Effector memory CD4-positive, alpha-beta T cell (primary cell): ENCODE measurements at places on chromosomes 13 and 19.

DNA sequence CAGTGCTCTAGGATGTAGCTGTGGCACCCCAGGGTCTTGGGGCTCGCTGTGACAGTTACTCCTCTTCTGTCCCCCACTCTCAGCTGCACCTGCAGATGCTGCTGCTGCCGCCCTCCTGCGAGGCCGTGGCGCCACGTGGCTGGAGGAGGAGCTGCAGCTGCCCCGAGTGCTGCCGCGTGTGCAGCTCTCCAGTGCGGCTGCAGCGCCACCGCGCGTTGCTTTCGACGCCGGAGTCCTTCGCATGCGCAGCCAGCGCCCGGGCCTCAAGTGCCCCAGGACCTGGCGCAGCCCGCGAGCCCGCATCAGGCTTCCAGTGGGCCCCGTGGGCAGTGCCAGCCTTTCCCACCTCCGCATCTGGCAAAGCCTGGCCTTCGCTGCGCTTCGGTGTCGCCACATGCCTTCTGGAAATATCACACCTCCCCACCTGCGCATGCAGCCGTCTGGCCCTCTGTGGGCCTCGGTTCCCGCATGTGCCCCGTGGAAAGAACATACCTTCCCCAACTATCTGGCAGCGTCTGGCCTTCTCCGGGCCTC, 692 bp upstream of the ZNF580 start:
- DNase-seq, result peak; percentile 55

GRCh38 chr13:99419591-99420243, 81.6 kb upstream of the TM9SF2 start:
- no peak for DNase-seq

- DNase-seq, result no peak
Measured at GRCh38 chr19:44371815-44372480, 15.5 kb upstream of the ZNF112 start.

- no peak for DNase-seq
Measured at GRCh38 chr19:54473071-54473891, at the start of gene CDC42EP5. TSS of gene CDC42EP5 (minus strand) at chr19:54473296. CDS start at chr19:54465547, 7,749 bp downstream.

- DNase-seq, result no peak
Measured at GRCh38 chr13:103101901-103102300, 35.7 kb upstream of the SLC10A2 start.

- no peak for DNase-seq
Measured at GRCh38 chr13:95552539-95553441, at the start of gene CLDN10. TSS of gene CLDN10 (plus strand) at chr13:95552720. CDS start at chr13:95552754, 34 bp downstream.

GRCh38 chr13:45510672-45511071, 45.9 kb downstream of the COG3 start:
- no peak for DNase-seq

DNA sequence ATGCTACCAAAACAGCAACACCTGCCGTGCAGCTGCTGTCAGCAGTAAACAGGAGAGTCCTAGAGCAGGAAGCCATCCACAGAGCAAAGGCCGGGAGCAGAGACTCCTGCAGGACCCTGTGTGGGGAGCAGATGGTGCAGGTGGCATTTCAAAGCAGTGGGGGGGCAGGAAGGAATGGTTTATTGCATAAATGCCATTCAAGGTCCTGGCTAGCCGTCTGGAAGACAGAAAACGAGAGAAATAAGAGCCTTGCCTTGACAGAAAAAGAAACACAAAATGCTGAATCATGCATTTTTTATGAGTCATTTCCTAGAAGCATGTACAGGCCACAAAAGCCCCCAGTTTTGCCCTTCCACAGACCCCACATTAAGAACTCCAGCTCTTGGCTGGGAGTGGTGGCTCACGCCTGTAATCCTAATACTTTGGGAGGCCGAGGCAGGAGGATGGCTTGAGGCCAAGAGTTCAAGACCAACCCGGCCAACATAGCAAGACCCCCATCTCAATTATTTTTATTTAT, 5.4 kb downstream of the RSPH6A start:
- DNase-seq, result no peak

- peak; percentile 38 for DNase-seq
Measured at GRCh38 chr19:16417660-16418596, 53.8 kb downstream of the EPS15L1 start.

- no peak for DNase-seq
Measured at GRCh38 chr13:31022288-31022895, 89.9 kb downstream of the TEX26 start.

DNA sequence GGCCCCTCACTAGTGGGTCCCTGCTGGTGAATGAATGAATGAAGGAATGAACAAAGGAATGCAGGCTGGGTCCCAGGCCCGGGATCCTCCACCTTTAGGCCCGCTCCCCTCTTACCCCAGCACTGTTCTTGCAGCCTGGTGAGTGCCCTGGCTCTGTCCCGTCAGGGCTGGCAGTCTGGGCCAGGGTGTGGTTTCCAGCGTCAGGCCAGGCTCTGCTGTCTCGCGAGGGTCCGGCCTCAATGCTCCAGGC, 317 bp downstream of the LYL1 start:
- DNase-seq, result no peak

DNA sequence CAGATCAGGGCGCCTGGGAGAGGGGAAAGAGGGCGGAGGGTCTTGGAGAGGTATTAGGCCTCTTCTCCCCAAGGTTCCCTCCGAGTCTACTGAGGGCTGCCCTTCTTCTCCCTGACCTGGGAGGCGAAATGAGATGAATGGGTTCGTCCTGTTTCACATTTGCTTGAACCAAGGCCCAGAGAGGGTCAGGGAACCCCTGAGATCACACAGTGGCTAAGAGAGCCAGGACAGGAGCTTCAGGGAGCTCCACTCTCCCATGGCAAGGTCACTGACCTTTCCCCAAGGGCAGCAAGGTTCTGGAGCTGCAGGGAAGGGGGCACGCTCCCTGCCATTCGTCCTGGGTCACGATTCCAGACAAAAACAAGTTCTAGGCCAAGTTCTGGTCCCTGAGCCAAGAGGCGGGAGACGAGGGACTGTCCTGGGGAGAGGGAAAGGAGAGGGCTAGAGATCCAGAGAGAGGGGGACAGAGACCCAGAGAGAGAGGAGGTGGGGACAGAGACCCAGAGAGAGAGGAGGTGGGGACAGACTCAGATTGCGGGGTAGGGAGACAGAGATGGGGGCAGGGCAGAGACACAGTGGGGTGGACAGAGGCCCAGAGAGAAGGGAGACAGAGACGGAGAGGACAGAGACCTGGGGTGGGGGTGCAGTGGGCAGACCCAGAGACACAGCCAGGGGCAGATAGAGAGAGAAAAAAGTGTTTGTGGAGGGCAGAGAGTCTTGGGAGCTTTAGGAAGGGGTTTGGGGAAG, 541 bp downstream of the ASPDH start:
- no peak for DNase-seq

DNA sequence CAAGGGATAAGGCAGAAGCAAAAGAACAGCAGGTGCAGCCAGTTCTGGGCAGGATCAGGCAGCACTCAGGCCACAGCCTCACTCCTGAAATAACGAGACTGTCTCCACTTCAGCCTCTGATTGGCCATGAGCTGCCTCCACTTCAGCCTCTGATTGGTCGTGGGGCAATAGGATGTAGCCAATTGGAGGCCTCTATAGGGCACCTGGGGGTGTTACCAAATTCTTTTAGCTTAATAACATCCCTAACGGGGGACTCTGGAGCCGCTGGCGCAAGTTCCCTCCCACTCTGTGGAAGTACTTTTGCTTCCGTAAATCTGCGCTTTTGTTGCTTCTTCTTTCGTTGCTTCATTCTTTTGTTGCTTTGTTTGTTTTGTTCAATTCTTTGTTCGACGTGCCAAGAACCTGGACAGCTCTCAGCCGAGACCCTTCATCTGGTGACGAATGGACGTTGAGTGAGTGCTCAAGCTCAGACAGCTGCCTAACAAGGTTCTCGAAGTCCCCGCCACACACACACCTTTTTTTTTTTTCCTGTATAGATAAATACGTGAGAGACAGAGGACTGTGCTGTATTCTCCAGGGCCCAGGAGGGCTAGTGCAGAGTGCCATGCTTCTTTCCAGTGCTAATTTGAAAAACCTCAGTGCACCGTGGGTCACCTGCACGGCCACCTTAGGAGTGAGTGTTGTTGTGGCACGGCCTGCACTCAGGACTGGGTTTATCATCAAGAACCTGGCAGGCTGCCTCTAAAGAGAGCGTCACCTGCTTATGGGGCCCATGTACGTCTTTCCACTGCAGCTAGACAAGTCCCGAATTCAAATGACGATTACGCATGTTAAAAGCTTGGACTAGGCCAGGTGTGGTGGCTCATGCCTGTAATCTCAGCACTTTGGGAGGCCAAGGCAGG, 32.0 kb upstream of the TUBGCP3 start:
- DNase-seq, result no peak

- no peak for DNase-seq
Measured at GRCh38 chr13:40350283-40350992, 316.0 kb downstream of the FOXO1 start.

GRCh38 chr13:111011899-111012298, 97.0 kb upstream of the ANKRD10 start:
- no peak for DNase-seq

DNA sequence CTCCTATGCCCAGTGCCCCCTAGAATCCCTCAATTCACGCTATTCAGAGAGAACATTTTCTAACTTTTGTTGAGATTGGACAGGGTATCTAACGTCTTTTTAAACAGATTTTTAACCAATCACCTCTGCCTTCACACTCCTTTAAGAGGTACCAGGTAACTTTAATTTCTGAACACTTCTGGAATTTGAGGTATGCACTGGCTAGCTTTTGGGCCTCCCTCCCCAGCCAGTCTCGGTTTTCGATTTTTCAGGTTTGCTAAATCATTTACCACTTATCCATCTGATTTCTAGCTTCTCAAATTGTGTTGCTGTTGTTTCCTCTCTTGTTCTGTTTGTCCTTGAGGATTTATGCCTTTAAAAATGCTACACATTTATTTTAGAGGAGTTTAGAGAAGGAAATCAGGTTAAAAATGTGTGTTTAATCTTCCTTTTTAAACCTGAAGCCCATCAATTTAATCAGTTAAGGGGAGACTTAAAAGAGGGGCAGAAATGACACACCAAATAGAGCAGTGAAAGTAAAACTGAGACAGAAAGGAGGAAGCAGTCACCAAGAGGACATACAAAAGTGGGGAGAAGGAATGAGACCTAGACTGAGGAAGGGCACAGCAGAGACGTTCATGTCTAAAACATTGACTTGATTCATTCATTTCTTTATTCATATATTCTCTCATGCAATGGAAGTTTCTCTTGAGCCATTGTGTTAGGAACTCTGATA, 139.6 kb upstream of the HTR2A start:
- no peak for DNase-seq

- no peak for DNase-seq
Measured at GRCh38 chr13:43979492-43979891, 99.8 kb downstream of the LACC1 start.

GRCh38 chr13:73038064-73038463, 20.7 kb upstream of the KLF5 start:
- DNase-seq, result no peak

DNA sequence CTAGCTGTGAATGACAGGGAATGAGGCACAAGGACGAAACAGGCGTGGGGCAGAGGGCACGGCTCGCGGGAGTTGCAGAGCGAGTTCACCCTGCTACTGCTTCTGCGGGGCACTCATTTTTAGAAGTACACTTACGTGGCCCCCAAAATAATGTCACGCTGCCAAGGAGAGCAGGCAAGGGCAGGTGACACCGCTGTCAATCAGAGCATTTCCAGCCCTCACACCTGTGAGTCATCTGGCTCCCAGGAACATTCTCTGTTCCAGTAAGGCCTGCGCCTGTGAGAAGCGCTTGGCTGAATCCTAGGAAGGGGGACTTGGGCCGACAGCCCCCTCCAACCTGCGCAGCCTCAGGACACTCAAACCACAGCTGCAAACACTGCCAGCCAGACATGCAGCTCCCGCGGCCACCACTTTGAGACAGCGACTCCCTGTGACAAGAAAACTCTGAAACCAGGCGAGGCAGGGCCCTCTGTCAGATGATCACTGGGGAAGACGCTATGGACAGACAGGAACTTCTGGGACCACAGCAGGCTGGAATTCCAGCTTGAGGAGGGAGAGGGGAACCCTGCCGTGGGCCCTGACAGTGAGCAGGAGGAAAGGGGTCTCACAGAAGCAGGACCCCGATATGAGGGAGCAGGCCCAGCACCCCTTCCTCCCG, 12.7 kb downstream of the DOT1L start:
- no peak for DNase-seq

- DNase-seq, result no peak
Measured at GRCh38 chr13:74743992-74744391, 609.8 kb upstream of the KLF12 start.

GRCh38 chr13:75327135-75327510, 154.8 kb downstream of the TBC1D4 start:
- no peak for DNase-seq

- DNase-seq, result no peak
Measured at GRCh38 chr13:72201726-72202125, 334.7 kb upstream of the DACH1 start.

DNA sequence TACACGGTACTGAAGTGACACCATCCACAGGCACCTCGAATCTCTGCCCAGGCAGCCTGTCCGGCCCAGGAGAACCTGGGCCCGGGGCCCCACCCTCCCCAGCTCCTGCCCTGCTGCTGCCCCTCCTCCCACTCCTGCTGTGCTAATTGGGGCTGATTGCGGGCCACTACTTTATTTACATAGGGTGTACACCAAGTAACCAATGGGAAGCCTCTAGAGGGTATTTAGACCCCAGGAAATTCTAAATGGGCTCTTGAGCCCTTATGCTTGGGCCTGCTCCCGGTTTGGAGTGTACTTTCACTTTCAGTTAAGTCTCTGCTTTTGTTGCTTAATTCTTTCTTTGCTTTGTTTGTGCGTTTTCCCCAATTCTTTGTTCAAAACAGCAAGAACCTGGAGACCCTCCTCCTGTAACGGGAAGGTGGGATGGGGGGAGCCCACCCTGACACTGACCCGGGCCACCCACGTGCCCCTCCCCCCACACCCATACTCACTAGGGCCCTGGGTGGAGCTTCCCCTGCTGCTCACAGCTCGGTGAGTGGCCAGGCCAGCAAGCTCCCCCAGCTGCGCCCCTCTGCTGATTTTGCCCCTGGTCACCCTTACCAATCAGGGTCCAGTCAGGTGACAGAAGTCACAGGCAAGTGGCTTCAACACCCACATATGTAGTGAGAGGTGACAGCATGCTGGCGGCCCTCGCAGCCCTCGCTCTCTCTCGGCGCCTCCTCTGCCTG, 9.4 kb downstream of the SCGB2B2 start:
- no peak for DNase-seq

DNA sequence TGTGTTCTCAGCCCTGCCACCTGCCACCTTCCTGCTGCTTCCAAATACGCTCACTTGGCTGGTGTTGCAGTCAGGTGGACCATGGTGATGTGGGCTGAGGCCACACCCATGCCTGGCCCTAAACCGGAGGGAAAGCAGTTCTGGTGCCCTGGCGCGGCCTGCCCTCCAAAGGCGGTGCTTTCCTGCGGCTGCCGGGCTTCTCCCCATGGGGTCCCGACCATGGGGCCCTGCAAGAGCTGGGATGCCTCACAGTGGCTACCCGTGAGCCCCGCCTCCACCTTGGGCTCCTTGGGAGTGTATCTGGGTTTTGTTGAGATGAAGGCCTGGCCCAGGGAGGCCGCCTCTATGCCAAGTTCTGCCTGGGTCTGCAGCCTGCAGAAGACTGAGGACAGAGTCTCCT, 73.7 kb downstream of the ERICH6B start:
- DNase-seq, result no peak

DNA sequence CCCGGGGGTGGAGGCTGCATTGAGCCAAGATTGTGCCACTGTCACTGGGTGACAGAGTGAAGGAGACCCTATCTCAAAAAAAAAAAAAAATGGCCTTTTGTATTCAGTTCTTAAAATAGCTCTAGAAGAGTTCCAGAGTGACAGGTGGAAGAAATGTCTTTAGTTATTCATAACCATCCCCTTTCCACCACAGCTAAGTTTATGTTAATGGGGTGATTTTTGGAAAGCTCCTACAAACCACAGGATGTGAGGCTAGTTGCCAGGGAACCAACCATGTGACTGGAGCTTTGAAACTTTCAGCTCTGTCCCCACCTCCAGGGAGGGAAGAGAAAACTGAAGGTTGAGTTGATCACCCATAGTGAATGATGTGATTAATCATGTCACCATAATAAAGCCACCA, 6.9 kb downstream of the ZNF490 start:
- DNase-seq, result peak; percentile 27
